ENCODE measurements at places on chromosomes 16 and 17.

DNA sequence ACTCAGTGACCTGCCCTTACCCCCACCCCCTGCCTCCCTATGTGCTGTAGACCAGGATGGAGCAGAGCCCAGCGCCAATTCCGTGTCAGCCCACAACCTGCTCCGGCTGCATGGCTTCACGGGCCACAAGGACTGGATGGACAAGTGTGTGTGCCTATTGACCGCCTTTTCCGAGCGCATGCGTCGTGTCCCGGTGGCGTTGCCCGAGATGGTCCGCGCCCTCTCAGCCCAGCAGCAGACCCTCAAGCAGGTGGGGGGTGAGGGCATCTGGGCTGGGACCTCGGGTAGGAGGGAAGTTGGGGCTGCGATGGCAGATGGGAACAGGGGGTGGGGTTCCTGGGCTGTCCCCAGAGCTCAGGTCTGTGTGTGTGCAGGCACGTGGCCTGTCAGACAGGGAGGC is 6.3 kb upstream of the CACNA1G start:
- no peak for DNase-seq

GRCh38 chr16:85613604-85614337 is 649 bp downstream of the GSE1 start:
- DNase-seq = peak; percentile 55

DNA sequence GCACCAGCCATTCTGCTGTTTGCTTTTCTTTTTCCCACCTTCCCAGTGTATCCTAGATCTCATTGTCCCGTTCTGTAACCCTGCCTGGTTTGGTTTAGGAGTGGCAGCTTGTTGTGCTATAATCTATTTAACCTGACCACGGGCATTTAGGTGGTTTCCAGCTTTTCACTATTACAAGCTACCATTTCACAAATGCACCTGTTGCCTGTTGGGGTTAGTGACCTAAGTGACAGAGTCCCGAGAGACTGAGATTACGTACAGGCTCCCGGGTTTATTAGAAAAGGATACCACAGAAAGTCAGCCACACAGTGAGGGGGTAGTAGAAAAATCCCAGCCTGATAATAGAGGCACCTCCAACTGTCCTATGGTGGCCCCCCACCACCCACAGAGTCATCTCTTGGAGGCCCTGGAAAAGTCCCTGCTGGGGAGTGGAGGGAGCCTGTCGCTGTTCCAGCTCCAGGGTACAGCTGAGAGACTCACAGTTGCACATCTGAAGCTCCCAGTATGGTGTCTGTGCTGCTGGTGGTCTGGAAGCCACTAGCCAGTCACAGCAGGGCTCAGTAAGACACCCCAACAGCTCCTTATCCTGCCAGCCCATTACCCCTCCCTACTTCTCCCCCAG is 21.2 kb downstream of the CLEC16A start:
- DNase-seq = no peak

DNA sequence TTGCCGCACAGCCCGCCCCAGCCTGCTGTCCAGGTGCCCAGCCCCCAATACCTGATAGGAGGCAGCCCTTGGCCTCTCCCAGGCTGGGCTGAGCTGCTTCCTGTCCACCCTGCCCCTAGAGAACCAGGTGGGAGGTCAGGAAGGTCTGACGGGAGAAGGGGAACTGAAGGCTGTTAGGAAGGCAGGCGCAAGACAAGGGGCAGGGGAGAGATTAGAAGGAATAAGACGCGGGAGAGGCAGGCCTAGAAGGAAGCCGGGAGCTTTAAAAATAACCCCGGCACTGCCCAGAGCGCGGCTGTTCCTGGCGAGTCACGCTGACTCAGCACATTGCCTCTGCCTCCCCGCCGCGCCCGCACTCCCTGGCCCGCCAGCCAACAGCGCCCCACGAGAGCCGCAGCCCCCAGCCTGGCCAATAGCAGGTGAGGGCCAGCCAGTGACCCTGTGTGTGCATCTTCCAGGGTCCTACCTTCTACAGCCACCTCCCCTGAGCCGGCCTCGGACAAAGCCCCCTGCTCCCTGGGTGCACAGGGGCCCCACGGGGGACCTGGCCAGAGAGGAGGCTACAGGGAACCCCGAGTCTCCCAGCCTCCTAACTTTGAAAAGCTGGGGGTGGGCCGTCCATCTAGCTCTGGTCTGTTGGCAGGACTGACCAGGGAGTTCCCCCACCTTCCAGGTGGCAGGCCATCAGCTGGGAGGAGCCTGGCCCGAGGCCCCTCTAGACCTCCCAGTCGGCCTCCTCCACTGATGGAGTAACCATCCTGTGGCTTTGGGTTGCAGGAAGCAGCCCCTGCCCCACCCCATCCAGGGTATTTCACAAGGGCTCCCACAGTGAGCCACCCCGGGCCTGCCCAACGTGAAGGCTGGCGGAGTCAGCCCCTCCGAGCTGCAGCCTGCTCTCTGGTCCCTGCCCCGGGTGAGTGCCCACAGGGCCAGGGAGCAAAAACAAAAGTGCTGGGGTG is 4.0 kb downstream of the MAFG start:
- DNase-seq = no peak

DNA sequence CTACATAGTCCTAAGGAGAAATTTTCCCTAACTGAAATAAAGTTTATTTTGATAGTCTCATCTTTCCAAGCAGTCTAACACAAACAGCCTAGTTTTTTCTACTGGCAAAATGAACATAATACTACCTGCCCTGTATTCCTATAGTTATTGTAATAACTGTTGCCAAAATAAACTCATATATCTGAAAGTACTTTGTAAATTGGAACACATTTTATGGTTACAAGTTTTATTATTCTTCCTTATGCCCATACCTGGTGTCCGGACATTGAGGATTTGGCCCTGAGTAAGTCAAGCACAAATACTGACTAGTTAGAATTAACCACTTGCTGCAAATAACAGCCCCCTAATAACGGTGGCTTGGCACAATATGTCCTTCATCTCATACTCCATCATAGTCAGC is 120.4 kb upstream of the TOM1L1 start:
- DNase-seq = no peak

DNA sequence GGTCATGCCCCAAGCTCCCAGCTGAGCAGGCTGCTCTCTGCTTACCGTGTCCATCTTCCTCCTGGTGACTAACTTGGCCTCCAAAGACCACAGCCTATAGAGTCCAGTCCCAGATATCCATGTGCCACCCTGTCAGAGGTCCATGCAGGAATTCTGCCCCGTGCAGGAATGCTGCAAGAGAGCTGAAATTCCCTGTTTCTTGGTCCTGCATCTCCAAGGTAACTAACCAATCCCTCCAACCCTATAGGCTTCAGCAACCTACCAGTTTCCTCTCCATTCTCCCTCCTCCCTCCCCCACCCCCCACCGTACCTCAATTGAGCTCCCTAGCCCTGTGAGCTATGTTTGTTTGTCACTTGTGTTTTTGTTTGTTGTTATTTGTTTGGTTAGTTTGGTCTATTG is 9.6 kb upstream of the MKS1 start:
- no peak for DNase-seq

GRCh38 chr17:78537217-78537860 is 39.9 kb downstream of the DNAH17 start:
- no peak for DNase-seq
